AG04449 (cell line): ENCODE measurements at places on chromosomes 3 and 15.

DNA sequence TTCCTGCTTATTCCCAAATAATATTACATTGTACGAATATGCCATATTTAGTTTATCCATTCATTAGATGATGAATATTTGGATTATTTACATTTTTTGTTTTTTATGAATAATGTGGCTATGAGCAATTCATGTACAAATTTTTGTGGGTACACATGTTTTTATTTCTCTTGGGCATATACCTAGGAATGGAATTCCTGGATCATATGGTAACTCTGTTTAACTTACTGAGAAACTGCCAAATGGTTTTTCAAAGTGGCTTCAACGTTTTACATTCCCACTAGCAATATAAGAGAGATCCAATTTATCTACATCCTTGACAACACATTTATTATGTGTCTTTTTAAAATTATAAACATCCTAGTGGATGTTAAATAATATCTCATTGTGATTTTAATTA, 362.0 kb upstream of the TMCO5A start:
- DNase-seq, result no peak

DNA sequence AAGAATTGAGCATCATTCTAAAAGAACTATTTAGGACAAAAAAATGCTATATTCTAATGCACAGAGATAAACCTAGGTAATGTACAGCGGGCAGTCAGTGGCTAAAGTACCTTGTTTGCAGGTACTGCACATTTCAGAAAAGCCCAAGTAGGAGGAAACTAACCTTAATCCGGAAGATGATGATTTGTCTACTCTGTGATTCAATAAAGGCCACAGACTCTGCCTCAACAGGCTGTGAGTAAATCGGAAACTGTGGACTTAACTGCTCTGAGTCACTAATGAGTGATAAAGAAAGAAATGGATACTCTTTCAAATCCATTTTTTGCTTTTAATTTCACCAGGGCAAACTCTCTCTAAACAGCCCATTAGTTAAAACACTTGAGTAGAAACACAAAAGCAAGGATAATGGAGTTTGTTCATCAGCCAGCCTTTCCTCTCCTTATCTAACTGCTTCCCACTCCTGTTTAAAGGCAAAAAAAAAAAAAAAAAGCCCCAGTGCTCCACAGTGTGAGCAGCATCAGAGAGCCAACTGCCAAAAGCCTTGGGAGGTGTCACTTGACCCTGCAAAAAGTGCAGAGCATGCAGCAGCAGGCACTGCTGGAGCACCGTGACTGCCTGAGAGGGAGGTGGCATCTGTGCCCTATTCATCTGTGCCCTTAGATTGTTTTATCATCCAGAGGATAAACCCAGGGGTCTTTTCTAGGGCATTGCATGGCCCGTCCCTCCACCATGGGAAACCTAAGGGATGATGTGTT, 187.7 kb downstream of the SATB1 start:
- DNase-seq, result peak; percentile 21

DNA sequence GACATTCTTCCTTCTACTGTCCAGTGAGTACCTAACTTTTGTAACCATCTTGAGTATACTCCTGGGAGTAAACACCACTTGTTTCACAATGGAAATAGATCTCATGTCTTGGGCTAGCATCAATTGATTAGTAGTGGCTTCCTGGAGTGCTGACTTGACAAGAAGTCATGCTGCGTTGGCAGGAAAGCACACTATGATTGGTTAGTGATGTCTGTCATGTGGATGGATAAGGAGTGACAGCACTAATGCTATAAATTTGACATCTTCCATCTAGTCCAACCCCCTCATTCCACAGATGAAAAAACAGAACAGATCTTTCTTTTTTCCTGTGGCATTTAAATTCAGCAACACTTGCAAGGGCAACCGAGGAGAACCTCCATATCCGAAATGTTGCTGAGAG, 47.6 kb upstream of the PRICKLE2 start:
- no peak for DNase-seq

GRCh38 chr3:191353022-191353777, 22.9 kb upstream of the UTS2B start:
- DNase-seq, result no peak

DNA sequence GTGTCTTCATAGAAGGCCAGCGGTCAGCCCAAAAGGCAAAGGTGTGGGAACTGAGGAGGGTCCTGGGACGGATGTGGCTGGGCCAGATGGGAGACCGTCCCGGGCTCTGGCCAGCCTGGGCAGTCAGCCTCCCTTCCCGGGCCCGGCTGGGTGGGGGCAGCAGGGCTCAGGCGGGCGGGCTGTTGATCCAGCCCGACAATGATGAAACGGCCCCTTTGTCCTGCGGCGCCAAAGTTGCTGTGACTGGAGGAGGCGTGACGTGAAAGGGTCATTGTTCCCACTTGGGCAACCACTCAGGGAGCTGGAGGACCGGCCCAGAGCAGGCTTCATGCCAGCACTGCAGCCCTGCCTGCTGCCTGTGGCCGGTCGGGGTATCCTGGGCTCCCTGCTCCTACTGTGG, 16.5 kb downstream of the DUSP7 start:
- no peak for DNase-seq
